ENCODE measurements at places on chromosomes 16 and 17. TPM values are rescaled to one million over a fixed set of nuclear protein-coding genes. Genes with fewer than 3 reads are reported as not detected.

The CIAO3 gene
- total RNA-seq = 36.1 TPM

The C16orf96 gene
- 0.12 TPM for total RNA-seq

The KCNG4 gene
- total RNA-seq = not detected

The CDH16 gene
- not detected for total RNA-seq

The ZPBP2 gene
- not detected for total RNA-seq

The CACNB1 gene
- 14.0 TPM for total RNA-seq

The GNG13 gene
- not detected for total RNA-seq

Data from hair follicle dermal papilla cell (primary cell).